Activated CD8-positive, alpha-beta memory T cell treated with anti-CD3 and anti-CD28 coated beads for 48 hours (primary cell): ENCODE measurements at places on chromosomes 2 and 18.

DNA sequence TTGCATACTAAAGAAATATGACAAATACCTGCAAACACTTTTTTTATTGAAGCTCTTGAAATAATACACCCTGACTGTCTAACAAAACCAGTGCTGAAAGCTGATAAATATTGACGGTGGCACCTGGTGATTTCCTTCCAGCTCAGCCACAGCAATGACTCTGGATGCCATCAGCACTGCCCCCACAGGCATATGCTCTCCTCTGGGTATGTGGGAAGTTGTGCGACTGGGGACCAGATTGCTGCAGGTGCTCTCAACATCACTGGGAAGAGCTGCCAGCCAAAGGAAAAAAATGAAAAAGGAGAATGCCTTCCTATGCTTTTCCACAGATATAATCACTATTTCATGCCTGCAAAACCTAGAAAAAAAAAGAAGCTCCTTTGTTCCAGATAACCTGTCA, 141.5 kb downstream of the PIGN start:
- no peak for DNase-seq

GRCh38 chr2:74461187-74462053, 3.2 kb downstream of the WBP1 start:
- DNase-seq = no peak

DNA sequence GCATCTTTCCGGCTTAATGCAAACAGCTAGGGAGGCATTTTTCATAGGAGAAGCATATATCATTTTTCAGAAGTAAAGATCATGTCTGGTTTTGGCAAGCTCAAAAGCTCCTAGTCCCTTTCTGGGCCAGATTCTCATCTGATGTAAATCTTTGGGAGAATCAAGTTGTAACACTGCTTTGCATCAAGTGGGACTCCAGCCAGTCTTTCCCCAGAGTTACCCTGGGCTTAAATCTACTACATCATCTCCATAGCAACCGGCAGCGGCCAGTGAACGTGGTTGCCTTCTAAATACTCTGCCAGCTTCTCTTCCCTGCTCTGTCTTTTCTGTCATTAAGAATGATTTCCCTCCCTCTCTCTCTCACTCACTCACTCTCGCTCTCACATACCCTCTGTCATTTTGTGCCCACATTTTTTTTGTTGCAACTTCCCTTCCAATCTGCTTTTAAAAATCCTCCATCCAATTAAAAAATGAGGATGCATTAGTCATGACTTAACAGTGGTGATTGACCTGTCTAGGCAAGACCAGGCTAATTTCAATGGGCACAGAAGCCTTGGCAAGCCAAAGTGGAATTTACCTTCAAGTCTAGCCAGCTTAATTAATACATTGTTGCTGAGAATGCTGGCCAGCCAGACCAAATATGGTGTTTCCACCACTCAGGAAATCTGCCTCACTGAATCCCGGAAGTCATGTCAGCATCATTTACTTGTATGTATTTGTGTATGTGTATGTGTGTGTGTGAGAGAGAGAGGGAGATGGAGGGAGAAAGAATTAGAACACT, 93.0 kb downstream of the NRP2 start:
- no peak for DNase-seq

DNA sequence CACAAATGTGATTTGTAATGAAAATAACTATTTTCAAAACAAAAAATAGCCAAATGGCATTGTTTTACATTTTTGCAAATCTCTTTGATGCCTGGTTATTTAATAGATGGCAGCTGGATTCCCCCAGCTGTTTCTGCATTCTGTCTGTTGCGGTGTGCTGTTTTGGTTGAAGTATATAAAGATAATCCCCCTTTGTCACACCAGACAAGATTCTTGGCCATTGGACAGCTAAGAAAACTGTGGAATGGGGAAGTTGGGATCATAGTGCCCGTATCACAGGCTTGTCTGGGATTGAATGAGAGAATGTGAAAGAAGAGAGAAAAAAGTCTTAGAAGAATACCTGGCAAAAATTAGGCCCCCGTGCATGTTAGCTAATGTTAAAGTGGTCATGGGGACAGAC, 19.5 kb upstream of the LYPD6B start:
- DNase-seq = no peak

DNA sequence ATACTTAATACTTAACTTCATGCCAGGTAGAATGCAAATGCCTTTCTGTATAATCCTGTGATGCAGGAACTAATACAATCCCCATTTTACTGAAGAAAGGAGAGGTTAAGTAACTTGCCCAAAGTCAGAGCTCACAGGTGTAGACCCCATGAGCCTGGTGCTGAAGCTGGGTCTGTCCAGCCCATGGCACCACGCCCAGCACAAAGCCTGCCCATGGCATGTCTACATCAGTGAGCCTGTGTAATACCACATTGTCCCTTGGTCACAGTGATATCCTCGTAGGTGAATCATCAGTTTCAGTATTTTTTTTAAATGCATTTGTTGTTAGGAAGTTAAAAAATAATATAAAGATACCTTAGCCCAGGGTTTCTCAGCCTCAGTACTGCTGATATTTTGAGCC, 69.9 kb upstream of the MCFD2 start:
- DNase-seq = no peak

- DNase-seq = no peak
Measured at GRCh38 chr2:17574406-17575073, 34.0 kb downstream of the VSNL1 start.

DNA sequence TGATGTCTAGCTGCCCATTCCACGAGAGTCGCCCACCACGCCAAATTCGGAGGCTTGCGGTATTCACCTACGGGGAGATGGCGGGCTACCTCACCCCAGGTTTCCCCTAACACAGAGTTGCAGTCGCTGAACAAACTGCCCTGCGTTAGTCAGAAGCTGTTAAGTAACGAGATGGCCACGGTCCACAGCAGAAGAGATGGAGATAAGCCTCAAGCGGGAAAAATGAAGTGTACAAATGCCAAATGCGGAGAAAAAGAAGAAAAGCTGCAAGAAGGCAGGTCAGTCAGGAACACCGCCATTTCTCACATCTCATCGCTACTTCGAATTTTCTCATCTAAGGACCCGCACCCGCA, 425 bp downstream of the ASB3 start:
- DNase-seq = no peak

DNA sequence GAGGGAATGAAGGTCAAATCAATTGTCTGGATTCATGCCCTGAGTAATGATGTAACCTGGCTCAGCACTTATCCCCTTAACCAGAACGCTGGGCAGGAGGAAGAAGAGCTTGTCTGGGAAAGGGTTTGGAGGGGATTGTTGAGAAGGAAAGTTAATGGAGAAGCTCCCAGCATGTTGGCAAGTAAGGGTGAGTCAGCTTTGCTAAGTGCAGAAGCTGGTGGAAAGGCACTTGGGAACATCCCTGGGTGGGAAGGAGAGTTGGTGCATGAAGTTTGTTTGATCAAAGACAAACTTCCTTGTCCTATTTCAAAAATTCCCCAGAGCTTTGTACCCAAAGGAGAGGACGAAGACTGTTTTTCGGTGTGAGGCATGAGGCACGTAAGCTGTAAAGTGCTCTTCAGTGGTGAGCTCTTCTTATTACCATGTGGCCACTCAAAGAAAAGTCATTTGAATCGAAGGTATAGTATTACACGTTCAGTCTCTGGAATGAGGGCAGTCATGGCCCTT, 17.6 kb upstream of the DAW1 start:
- no peak for DNase-seq

DNA sequence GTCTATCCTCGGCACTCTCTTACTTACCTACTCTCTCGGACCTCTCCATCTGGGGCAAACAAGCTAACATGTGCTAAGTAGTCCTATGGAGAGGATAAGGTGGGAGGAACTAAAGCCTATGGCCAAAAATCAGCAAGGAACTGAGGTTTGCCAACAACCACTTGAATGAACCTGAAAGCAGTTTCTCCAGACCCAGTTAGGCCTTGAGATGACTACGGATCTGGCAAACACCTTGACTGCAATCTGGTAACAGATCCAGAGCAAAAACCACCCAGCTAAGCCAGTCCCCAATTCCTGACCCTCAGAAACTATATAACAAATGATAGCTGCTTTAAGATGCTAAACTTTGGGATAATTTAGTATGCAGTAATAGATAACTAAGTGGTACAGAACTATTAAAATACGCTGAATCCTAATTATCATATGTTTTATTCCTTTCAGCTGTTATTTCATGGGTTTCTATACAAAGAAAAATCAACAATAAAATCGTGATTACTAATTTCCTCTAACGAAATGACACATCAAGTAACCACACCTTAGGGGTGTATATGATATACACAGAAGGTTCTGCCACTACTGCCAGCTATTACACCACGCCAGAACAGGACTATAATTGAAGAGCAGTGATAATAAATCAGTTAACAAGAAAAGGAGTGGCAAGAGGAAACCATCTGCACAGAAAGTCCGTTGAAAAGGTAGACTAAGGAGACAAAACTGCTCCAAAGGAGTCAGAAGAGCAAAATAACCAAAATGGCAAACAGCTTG, 3.2 kb downstream of the FARSB start:
- no peak for DNase-seq

- no peak for DNase-seq
Measured at GRCh38 chr2:16104949-16105668, 164.8 kb downstream of the MYCN start.

DNA sequence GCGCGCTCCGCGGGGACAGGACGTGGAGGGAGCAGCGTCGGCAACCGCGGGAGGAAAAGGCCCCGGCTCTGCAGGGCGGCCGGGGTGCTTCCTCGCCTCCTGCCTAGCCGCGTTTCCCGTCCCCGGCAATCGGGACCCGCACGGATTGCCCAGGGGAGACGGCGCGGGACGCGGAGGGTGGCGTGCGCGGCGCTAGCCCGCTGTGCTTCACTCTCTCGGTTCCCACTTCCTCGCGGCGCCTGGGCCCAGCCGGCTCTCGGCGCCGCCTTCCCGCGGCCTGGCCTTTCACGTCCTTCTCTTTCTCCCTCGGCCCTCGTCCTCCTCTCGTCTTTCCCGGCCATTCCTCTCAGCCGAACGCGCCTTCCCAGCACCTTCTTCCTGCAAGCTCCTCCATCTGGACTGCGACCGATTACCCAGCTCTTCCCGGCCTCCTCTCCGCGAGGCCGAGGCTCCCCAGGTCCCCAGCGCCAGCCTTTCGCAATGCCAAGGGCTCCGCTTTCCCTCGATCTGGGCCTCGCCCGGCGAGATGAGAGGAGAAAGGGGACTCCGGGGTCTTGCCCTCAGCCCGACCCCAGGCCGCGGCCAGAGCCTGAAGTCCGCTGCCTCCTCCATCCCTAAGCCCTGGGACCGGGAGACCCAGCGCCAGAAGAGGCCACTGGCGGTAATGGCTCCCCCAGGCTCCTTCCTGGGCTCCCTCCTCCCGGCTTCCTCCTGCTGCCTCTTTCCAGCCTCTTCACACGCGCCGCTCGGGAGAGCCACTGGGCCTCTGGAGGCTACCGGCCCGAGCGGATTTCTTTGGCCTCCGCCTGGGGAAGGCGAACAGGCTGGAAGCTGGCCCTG, 34.3 kb upstream of the ATP6V1B1 start:
- DNase-seq = no peak

GRCh38 chr2:4780679-4781078, 911.5 kb upstream of the SOX11 start:
- DNase-seq = no peak

- no peak for DNase-seq
Measured at GRCh38 chr18:45173799-45174519, 441.3 kb upstream of the SLC14A2 start.

- no peak for DNase-seq
Measured at GRCh38 chr2:224846161-224846560, 130.0 kb upstream of the CCDC195 start.

DNA sequence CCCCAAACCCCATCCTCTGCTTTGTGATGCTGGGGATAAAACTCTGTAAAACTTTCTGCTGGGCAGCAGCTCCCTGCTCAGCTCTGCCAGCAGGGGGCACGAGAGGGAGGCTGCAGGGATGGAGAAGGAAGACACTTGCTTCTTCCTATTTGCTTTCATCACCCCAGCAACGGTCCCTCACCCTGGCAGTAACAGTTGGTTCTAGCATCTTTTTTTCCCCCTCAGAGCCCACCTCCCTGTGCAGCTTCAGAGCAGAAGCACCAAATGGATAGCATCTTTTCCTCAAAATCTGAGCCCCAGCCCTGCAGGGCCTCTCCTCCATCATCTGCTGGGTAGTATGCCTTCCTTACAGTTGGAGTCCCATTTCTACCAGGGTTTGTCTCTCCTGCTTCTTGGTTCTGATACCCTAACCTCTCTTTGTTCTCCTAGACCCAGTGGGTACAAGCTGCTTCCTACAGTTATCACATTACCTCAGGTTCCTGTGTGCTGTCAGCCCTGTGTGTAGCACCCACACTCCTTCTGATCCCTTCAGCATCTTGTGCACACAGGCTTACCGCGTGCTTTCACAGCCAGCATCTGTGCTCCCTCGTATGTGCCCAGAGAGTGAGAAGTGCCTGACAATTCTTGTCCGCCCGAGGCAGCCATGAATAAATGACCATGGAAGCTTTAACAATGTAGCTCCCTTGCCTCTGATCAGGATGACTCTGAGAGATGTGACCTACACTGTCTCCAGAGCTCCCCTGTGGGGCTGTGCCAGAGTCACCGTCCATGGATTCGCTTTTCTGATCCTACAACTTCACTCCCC, 14.5 kb downstream of the CKAP2L start:
- DNase-seq = peak; percentile 46

DNA sequence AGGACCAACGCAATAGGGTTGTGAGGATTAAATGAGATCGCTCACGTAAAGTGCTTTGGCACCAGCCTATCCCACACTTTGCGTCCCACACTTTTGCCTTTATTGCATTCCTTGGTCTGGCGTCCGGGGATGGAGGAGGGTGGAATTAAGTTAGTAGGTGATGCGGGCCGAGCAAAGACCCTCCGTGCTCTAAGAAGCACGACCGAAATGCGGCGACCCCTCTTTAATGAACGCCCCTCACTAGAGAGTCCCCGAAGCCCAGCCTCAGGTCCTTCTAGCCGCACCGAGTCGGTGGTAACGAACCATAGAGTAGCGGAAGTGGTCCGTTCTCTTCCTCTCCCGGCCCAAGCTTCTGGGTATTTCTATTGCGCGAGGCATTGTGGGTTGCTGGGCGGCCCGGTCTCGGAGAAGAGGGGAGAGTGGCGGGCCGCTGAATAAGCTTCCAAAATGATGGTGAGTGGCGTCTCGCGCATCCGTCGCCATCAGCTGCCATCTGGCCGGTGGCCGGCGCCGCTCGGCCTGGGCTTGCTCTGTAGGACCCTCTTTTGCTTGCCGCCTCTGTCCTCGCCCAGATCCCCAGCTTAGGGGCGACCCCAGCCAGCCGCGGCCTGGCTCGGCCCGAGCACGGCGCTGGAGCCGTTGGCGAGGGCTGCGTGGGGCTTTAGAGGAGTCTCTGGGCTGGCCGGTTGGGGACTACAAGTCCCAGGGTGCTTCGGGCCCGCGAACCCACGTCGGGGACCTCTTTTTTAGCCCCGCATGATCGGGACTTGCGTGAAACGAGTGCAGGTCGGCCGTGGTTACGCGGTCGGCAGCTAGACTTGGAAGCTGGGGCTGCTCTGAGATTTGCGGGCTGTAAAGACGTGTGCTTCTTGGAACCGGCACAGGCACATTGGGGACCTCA, at the start of gene CCT7:
TSS of gene CCT7 (plus strand) at position 377 of the 901 bp plus-strand sequence. CDS start at position 448, 71 bp downstream.
- peak; percentile 62 for DNase-seq

- DNase-seq = no peak
Measured at GRCh38 chr2:9100080-9100876, 96.8 kb upstream of the MBOAT2 start.

DNA sequence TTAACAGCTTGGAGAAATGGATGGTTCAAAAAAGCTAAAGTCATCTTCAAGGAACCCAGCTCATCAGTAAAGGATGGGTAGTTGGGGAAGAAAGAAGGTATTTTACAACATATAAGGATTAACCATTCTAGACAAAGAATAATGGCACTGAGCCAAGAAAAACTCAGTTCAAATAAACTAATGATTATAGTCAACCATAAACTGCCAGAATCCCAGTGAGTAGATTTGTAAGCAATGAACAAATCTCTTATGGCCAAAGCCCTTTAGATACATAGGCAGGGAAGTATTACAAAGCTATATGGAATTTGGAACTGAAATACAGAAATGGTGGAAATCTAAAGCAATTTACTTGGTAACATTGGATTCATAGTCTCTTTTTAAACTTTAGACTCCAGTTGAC, 92.4 kb upstream of the ZFP36L2 start:
- no peak for DNase-seq
